ENCODE measurements at places on chromosomes 5 and 9. TPM values are rescaled to one million over a fixed set of nuclear protein-coding genes. Genes with fewer than 3 reads are reported as not detected.

Gene ADGRD2
- total RNA-seq: 1.0 TPM

- DNase-seq: no peak
- peaks cover 5% of the 10 kb centered on the region for H3K4me1 ChIP-seq
- no peak overlapping the region for H3K27ac ChIP-seq
Measured at GRCh38 chr5:42516282-42517042, 93.2 kb downstream of the GHR start.

DNA sequence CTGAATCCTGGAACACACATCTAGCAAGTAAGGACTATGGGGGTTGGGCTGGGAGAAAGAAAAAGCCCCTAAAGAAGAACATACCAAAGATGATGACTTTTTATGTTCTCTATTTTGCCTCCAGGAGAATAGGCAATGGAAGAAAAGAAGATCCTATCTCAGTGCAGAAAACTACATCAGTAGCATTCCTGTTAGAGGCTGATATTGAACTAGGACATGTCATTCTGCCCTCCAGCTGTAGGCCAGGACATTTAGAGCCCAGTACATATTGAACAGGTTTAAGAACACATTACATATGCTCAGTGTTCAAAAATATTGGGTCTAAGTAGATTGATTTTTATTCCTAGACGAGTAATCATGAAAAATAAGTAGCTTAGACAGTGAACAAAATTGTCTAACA, 24.7 kb downstream of the PRLR start:
- no peak overlapping the region for H3K27ac ChIP-seq
- H3K27me3 ChIP-seq: no peaks in the 10 kb centered on the region
- no peak for DNase-seq
- H3K4me3 ChIP-seq: no peak overlapping the region

Gene GDF9
- total RNA-seq: 3.2 TPM

GRCh38 chr9:69637193-69637816, 34.9 kb downstream of the APBA1 start:
- no peak overlapping the region for H3K27ac ChIP-seq
- no peak overlapping the region for H3K4me3 ChIP-seq
- DNase-seq: no peak
- no peaks in the 10 kb centered on the region for H3K36me3 ChIP-seq
- H3K27me3 ChIP-seq: no peaks in the 10 kb centered on the region
- no peaks in the 10 kb centered on the region for H3K4me1 ChIP-seq

GRCh38 chr5:124801551-124801950, 55.1 kb upstream of the ZNF608 start:
- H3K36me3 ChIP-seq: no peaks in the 10 kb centered on the region
- H3K4me3 ChIP-seq: no peak overlapping the region
- DNase-seq: no peak
- H3K27me3 ChIP-seq: no peaks in the 10 kb centered on the region
- no peak overlapping the region for H3K27ac ChIP-seq

GRCh38 chr9:91458906-91459305, 35.3 kb upstream of the NFIL3 start:
- no peaks in the 10 kb centered on the region for H3K4me1 ChIP-seq
- no peak overlapping the region for H3K27ac ChIP-seq
- no peaks in the 10 kb centered on the region for H3K36me3 ChIP-seq
- H3K4me3 ChIP-seq: no peak overlapping the region
